Stimulated activated CD8-positive, alpha-beta memory T cell treated with anti-CD3 and anti-CD28 coated beads, Interleukin-4, amount 100 ng/mL, for 1 hour (primary cell): ENCODE measurements at places on chromosomes 7 and 10.

DNA sequence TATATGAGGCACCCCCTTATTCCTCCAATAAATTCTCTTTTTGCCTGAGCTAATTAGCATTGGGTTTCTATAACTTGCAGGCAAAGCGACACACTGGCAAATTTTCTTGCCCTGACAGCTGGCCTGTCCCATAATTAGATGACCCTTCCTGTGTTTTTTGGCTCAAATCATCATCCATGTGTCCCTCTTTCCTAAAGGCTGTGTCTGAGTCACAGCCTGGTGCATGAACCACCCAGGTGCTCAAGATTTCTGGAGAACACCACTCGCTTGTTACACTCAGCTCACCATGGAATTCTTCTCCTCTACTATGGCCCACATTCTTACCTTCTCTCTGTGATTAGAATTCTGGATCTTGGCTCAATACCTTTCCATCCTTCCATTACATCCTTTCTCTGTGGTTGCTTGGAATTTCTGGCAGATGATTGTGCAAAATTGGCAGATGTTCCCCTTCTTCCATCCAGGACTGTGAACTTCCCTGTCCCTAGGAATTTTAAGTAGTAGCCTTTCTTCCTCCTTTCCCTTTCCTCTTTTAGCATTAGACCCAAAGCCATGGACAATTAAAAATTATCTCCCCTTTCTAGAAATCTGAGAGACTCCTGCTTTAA, 116.0 kb upstream of the ANKRD1 start:
- no peak for DNase-seq

- DNase-seq = no peak
Measured at GRCh38 chr10:581776-582330, 107.6 kb downstream of the DIP2C start.

DNA sequence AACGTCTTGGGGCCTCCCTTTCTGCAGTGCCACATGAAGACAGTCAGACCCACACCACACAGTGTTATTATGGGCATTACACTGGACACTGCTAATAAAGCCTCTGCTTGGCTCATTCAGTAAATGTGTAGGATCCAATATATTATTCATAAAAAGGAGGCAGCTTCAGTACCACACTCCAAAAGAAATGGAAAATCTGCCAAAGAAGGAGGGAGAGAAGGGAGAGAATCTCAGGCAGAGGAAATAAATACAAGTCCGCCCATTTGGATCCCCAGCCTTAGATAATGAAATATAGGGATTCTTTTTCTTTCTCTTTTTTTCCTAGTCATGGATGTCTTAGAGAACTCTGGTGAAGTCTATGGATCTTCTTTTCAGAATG, 162.2 kb downstream of the ELMO1 start:
- no peak for DNase-seq

- no peak for DNase-seq
Measured at GRCh38 chr10:130359711-130360110, 223.5 kb downstream of the GLRX3 start.

DNA sequence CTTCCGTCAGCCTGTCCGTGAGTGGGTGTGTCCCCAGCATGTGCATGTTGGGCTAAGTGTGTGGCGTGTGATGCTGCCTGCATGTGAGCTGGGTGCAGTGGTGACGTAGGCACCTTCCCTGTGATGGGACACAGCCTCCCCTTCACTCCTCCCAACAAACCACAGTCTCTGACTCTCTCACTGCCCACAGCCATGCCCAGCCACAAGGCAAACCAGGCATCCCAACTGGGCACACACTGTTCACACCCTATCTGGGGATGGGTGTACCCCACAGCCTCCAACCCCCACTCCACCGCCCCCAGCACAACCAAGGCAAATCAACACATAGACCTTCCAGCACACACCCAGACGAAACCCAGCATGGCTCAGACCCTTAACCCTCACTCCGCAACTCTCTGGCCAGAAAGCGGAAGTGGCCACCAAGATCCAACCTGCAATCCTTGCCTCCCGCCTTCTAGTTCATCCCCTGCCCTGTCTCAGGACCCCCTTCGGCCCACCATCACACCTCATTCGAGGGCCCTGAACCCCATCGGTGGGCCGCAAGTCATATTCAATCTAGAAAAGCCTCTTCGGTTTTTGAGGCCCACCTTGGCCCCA, 10.4 kb downstream of the PSD start:
- no peak for DNase-seq

DNA sequence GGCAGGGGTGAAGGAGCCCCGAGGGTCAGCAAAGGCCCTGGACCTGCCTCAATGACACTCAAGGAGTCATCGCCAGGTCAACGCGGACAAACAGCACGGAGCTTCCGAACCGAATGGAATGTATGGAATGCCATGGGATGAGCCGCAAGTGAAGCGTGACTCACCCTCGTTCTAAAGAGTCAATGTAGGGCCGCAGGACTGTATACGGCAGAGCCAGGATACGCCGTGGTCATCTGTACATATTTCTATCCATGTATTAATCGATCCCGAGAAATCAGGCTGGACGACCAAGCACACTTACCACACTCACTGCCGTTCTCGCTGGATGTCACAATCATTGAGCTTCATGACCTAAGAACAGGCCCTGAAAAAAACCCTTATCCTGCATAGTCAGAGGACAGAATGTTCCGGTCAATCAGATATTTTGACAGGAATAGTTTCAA, 4.3 kb downstream of the SNX8 start:
- DNase-seq = no peak

- no peak for DNase-seq
Measured at GRCh38 chr10:132648072-132648850, 110.7 kb downstream of the INPP5A start.

- DNase-seq = no peak
Measured at GRCh38 chr7:69276011-69276729, 322.1 kb upstream of the AUTS2 start.

DNA sequence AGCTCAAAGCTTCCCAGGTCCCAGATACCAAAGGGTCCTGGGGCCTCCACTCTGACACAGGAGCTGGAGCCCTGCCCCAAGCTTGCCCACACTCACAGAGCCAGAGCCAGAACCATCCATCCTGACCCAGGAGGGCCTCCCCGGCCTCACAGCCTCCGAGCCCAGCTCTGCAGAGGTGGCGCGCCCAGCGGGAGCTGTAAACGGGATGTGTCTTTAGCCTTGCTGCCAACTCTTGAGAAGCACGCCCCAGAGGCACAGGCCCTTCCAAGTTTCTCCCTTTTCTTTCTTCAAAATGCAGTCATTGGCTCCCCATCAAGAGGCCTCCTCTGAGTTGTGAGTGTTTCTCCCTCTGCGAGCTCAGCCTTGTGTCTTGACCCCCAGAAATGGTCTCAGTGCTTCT, 75.0 kb downstream of the PDGFA start:
- no peak for DNase-seq

- DNase-seq = no peak
Measured at GRCh38 chr10:78913219-78914059, 155.3 kb upstream of the ZMIZ1 start.

- DNase-seq = no peak
Measured at GRCh38 chr10:29181936-29182335, 106.9 kb upstream of the LYZL1 start.

GRCh38 chr10:61179771-61180170, 235.8 kb upstream of the RHOBTB1 start:
- DNase-seq = no peak

DNA sequence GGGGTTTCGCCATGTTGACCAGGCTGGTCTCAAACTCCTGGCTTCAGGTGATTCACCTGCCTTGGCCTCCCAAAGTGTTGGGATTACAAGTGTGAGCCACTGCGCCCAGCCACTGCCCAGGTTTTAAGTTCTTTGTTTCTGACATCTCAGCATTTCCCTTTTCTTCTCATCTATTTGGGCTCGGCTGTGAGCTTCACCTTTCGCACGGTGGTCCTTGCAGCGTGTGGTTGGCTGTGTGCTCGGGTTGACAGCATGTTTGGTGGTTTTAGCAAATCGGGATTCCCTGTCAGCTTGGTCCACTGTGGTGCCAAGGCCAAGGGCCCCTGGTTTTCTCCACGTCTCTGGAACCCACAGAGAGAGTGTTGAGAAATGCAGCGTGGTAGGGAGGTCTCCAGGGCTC, 138.8 kb downstream of the DNAJB6 start:
- no peak for DNase-seq

DNA sequence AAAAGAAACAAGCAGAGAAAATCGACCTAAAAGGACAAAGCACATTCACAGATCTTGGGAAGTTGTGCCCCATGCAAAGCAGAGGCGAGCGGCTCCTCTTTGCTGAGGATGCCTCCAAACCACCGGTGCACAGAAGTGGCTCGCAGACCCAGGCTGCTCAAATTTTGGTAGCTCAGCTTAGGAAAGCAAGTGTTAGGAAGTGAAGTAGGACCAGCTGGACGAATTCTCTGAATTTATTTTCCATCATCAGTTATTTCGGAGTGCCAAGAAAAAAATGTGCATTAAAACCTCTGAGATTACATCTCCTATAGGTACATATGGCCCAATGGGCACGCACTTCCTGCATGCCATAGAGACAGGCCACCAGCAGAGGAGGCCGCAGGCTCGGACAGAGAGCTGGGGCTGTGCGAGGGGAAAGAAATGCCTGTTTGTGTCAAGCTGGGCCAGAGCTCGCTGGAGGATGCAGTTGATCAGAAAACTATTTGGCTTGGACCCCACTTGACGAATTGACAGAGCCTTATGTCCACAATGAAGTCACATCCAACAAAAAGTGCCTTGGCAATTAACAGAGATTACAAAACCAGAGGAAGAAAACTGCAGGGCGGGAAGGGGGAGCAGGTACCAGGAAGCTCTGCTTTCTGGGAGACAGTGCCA, 122.3 kb upstream of the LYZL2 start:
- no peak for DNase-seq

DNA sequence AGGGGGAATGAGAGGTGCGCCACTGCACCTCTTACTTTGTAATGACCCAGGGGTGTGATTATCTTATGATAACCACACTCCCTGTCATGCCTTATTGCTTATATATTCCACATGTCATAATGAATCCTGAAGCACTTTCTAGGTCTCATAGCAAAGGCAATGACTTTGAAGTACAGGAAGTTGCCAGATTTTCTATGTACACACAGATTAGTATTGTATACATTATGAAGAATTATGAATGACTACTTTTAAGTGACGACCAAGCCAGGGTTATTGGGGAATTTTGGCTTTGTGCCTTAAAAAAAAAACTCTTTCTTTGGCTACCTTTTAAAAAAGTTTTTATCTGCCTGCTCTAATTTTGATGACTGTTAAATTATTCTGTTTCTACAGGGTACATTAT, 269.6 kb downstream of the MDFIC start:
- no peak for DNase-seq

DNA sequence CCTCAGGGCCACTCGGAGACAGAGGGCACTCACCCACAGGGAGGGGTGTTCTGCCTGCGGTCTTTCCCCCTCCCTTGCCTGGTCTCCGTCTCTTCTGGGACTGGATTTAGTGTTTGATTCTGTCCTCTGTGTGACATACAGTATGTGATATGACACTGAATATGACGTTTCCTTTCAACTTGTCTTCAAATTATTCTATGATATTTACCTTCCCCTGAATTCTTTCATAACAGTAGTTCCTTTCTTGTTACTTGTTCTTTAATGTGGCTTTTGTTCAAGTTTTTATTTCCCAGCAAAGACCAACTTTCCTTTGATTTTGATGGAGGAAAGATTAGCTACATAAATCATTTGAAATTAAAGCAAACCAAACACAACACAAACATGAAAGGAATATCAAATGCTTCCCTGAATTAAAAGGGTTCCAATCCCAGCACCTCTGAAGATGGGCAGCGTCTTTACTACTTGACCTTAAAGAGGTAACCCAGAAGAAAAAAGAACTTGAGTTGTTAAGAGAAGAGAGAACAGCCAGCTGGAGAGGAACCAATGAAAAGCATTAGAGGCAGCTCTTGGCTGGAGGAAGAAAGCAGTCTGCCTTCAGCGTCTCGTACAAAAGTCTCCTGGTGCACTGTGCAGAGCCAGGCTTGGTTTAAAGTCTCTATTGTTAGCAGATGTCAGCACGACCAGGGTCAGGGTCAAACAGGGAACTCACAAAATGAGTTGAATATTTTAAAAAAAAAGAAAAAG, 18.3 kb upstream of the RHEB start:
- no peak for DNase-seq

DNA sequence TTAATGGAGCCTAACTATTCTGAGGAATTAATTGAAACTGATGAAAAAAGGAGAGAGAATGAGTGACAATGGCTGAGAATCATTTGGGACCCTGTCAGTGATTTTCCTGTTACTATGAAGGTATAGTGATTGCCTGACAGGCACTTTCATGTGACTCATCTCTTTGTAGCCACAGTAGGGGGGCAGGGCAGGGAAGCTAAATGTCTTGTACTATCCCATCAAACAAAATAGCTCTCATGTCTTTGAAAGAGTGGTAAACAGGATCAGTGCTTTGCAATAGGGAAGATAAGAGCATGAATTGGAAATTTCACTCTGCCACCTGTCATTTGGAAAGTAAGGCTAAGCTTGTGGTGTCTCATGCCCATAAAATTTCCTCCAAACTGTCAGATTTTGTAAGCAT, 94.5 kb upstream of the GSDME start:
- no peak for DNase-seq

DNA sequence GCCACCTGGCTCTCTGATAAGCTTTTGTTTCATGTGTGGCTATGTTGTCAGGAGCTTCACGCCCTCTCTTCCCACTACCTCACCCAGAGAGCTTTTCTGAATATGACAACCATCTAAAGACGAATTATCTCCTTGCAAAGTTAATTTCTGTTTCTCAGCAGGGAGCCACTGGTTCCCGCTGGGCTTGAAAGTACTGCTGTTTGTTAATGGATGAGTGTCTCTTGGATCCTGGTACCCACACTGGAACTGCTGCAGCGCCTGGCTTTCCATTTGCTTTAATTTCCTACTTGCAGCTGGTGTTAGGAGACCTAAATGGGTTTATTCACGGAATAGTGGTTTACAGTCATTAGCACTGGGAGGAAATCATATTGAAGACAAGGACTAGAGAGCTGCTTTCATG, 267.9 kb upstream of the LRGUK start:
- DNase-seq = no peak

- no peak for DNase-seq
Measured at GRCh38 chr10:49540056-49540797, 1.3 kb upstream of the ERCC6 start.

DNA sequence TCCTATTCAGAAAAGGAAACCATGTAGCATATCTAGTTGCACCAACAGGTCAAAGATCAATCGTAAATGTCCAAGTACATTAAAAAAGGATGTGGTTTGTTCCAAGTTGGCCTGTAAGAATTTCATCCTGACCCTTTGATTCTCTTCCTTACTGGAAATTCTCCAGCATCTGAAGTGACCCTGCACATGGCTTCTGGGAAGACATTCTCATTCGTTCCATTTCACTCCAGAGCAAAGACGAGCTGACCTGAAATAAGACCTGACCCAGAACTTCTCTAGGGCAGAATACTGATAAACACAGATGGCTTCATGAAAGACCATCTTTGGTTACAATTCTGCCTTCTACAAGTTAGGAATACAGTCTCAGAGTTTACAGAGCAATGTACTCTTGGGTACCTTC, 39.8 kb downstream of the ASB4 start:
- no peak for DNase-seq

GRCh38 chr10:3781468-3782145, 3.4 kb downstream of the KLF6 start:
- DNase-seq = no peak

DNA sequence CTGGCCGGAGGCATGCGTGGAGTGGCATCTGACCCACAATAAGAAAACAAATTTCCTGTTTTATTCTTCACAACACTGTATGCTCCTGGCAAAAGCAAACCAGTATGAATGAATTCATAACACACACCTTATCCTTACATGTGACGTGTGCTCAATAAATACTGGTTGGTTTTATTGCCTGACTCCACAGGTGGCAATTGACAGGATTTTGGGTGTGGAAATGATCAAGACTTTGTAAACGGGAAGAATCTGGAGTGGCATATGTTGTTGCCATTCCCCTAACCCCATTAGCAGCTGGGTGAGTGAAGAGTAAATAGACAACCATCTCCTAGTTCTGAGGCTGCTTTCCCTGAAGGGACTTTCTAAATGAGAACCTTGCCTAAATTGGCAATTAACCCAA, 215.5 kb upstream of the AOAH start:
- no peak for DNase-seq
